ENCODE measurements at places on chromosomes 2 and 18. TPM values are rescaled to one million over a fixed set of nuclear protein-coding genes. Genes with fewer than 3 reads are reported as not detected.

Gene INPP5D
- 0.14 TPM for total RNA-seq

Gene RBBP8
- 34.6 TPM for total RNA-seq

Gene C2orf72
- not detected for total RNA-seq

Gene ABCB11
- not detected for total RNA-seq

Gene SIX3
- not detected for total RNA-seq

Gene VAMP5
- 22.8 TPM for total RNA-seq

Gene SETBP1
- total RNA-seq: 0.44 TPM

Gene RAX
- not detected for total RNA-seq

Gene ARL4C
- 40.7 TPM for total RNA-seq

Gene ANKRD62
- not detected for total RNA-seq

Gene ACOXL
- total RNA-seq: not detected

Gene INHBB
- total RNA-seq: not detected

Gene SNORC
- 2.2 TPM for total RNA-seq

Gene DHRS9
- total RNA-seq: not detected

Gene TSGA10
- total RNA-seq: 0.44 TPM

Gene GPBAR1
- total RNA-seq: 0.22 TPM

Gene CDH2
- 121 TPM for total RNA-seq

Gene CEP68
- total RNA-seq: 5.4 TPM

Gene STK11IP
- 21.0 TPM for total RNA-seq

Gene REG3A
- not detected for total RNA-seq

Gene IL1A
- 48.6 TPM for total RNA-seq

Gene COLEC11
- total RNA-seq: 1.1 TPM

Gene SERPINB3
- total RNA-seq: not detected

Gene TCF23
- total RNA-seq: not detected

Gene EGR4
- not detected for total RNA-seq

Gene ATRAID
- total RNA-seq: 143 TPM

Gene OTOS
- not detected for total RNA-seq

Gene CLHC1
- total RNA-seq: 7.2 TPM

Gene UNC80
- not detected for total RNA-seq

Gene MYO3B
- under 0.01 TPM for total RNA-seq

Gene THADA
- 30.9 TPM for total RNA-seq

Gene KIDINS220
- total RNA-seq: 68.0 TPM

Gene LTBP1
- total RNA-seq: 265 TPM

Gene VIL1
- not detected for total RNA-seq

Gene C2orf66
- total RNA-seq: not detected

Gene PSMG2
- total RNA-seq: 53.0 TPM

Gene RGPD3
- 0.22 TPM for total RNA-seq
